ENCODE measurements at places on chromosomes 5 and 9. TPM values are rescaled to one million over a fixed set of nuclear protein-coding genes. Genes with fewer than 3 reads are reported as not detected.

PALM2AKAP2 gene
- 0.87 TPM for total RNA-seq

DNA sequence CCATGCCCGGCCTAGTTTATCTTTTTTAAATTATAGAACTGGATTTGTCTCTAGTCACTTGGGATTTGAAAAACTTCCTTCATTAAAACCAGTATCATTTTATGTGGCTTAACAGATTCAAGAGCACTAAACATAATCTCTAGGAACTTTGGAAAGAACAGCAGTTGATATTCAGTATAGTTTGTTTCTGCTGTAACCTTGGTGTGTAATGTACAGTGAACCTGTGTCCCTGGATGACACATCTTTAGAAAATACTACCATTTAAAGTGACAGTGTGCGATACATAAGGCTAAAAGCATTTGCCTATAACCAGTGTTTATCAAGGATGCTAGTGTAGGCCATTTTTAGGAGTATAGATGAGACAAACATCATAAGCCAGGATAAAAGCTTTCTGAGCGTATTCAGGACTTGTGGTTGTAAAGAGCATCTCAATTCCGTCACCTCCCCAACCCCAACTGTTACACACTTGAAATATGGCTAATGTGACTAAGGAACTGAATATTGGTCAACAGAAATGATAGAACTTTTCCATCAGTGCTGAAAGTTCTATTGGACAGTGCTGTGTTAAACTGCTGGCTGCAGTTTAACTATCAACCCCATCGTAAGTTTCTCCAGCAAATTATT, 4.4 kb downstream of the SNX18 start:
- no peak overlapping the region for H3K27ac ChIP-seq
- peak overlapping the region; percentile 98 for H3K4me3 ChIP-seq
- peaks cover 38% of the 10 kb centered on the region for H3K4me1 ChIP-seq
- H3K36me3 ChIP-seq = no peaks in the 10 kb centered on the region
- DNase-seq = no peak

DNA sequence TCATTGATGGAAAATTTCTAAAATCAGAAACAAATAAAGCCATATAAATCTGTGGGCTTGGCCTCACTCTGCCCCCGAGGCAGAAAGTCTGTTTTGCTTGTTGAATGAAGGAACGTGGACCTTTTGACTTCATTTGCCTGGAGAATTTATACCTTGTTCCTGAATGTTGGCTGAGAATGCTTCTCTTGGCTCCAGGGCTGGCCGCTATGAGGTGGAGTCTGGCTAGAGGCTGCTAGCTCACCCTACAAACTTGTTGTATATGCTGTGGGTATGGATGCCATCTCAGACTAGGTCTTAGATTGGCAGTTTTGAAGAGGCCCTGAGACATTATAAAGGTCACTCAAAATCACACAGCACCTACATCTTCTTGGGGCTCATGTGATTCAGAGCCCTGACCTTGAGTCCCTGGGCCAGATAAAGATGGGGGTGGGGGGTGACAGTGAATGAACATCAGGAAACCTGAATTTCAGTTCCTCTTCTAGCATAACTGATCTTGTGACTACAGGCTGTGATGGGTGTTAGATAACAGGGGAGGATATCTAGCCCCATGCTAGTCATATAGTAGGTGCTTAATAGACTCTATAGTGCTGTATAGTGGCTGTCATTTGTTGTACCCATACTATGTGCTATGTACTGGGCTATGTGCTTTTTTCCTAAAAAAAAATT, 2.8 kb downstream of the GM2A start:
- H3K4me1 ChIP-seq = peaks cover 12% of the 10 kb centered on the region
- DNase-seq = no peak
- H3K4me3 ChIP-seq = no peak overlapping the region

DNA sequence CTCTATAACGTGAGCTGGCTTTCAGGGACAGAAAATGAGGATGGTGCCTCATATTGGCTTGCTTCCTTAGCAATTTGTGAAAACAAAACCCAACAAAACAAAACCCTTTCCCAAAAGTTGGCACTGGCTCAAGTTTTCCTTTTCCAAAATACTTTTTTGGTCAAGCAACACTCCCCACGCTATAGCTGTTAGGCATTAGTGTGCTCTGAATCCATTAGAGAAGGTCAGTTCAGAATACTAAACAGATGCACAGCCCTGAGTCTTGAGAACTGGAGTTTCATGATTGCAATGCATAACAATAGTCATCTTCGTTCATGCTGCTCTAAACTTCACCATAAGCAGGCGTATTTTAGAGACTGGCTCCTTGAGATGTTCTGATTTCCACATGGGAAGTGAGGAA, 172.0 kb upstream of the KLF9 start:
- peaks cover 10% of the 10 kb centered on the region for H3K4me1 ChIP-seq
- peak overlapping the region; percentile 37 for H3K27ac ChIP-seq
- no peak overlapping the region for H3K4me3 ChIP-seq
- no peak for DNase-seq

DBH gene
- 0.06 TPM for total RNA-seq

GRCh38 chr9:109422641-109423040, 75.5 kb downstream of the PTPN3 start:
- H3K27me3 ChIP-seq = no peaks in the 10 kb centered on the region
- no peak overlapping the region for H3K4me3 ChIP-seq
- H3K4me1 ChIP-seq = no peaks in the 10 kb centered on the region
- no peak for DNase-seq

GRCh38 chr5:145479271-145479670, 355.9 kb downstream of the PRELID2 start:
- no peaks in the 10 kb centered on the region for H3K27me3 ChIP-seq
- H3K4me3 ChIP-seq = no peak overlapping the region
- no peaks in the 10 kb centered on the region for H3K36me3 ChIP-seq
- H3K4me1 ChIP-seq = no peaks in the 10 kb centered on the region

RPP25L gene
- 26.8 TPM for total RNA-seq

DNA sequence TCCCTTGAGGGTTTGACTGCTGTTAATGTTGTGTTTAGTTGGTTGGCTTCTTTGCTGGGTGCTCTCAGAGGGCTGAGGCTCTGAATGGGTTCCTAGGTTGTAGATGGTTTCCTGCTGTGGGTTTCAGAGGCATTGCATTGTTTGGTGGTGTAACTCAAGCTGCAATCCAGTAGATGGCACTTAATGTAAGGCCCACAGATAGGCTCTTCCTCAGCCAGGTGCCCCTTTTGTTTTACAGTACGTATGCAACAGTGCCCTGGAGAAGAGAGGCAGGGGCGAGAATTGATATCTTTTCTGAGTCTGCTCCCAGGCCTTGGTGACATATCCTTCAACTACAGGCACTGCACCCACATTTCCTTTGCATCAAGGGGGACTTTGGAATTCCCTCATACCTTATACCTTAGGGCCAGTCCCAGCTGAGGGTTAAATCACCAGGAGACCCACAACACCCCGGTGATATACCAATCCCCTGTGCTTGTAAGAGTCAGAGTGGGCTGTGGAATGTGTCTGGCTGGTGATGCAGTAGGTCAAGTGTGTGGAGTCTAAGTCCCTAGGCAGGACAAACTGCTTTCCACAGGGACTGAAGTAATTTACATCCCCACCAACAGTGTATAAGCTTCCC, 7.0 kb upstream of the UGT3A2 start:
- no peak overlapping the region for H3K4me3 ChIP-seq
- H3K4me1 ChIP-seq = no peaks in the 10 kb centered on the region
- H3K27me3 ChIP-seq = no peaks in the 10 kb centered on the region
- no peak overlapping the region for H3K27ac ChIP-seq
- no peaks in the 10 kb centered on the region for H3K36me3 ChIP-seq
- DNase-seq = no peak

GRCh38 chr9:22244139-22245011, 202.2 kb upstream of the DMRTA1 start:
- no peaks in the 10 kb centered on the region for H3K36me3 ChIP-seq
- DNase-seq = peak; percentile 21
- no peaks in the 10 kb centered on the region for H3K27me3 ChIP-seq
- no peak overlapping the region for H3K4me3 ChIP-seq
- no peaks in the 10 kb centered on the region for H3K4me1 ChIP-seq
- no peak overlapping the region for H3K27ac ChIP-seq

GRCh38 chr9:14779566-14780022, 57.1 kb upstream of the CER1 start:
- no peaks in the 10 kb centered on the region for H3K27me3 ChIP-seq
- no peaks in the 10 kb centered on the region for H3K4me1 ChIP-seq
- H3K4me3 ChIP-seq = no peak overlapping the region
- H3K27ac ChIP-seq = no peak overlapping the region
- H3K36me3 ChIP-seq = no peaks in the 10 kb centered on the region

GRCh38 chr5:69416180-69416579, 1.3 kb downstream of the MARVELD2 start:
- no peak overlapping the region for H3K27ac ChIP-seq
- no peaks in the 10 kb centered on the region for H3K27me3 ChIP-seq
- no peaks in the 10 kb centered on the region for H3K36me3 ChIP-seq
- H3K4me1 ChIP-seq = no peaks in the 10 kb centered on the region

IL13 gene
- 17.3 TPM for total RNA-seq

GRCh38 chr5:72752909-72753308, 63.6 kb upstream of the TNPO1 start:
- H3K36me3 ChIP-seq = no peaks in the 10 kb centered on the region
- no peak for DNase-seq
- H3K27ac ChIP-seq = no peak overlapping the region

GRCh38 chr5:4511996-4512656, 628.0 kb upstream of the ADAMTS16 start:
- no peak overlapping the region for H3K27ac ChIP-seq
- peak overlapping the region; percentile 18 for H3K4me3 ChIP-seq
- no peaks in the 10 kb centered on the region for H3K36me3 ChIP-seq
- no peaks in the 10 kb centered on the region for H3K27me3 ChIP-seq

HAND1 gene
- total RNA-seq = not detected

GRCh38 chr5:55498457-55498856, 36.3 kb downstream of the PLPP1 start:
- no peaks in the 10 kb centered on the region for H3K27me3 ChIP-seq
- H3K27ac ChIP-seq = no peak overlapping the region
- H3K36me3 ChIP-seq = no peaks in the 10 kb centered on the region
- H3K4me1 ChIP-seq = no peaks in the 10 kb centered on the region
- no peak overlapping the region for H3K4me3 ChIP-seq

- H3K27ac ChIP-seq = peak overlapping the region; percentile 95
- H3K4me1 ChIP-seq = peaks cover 26% of the 10 kb centered on the region
- no peaks in the 10 kb centered on the region for H3K27me3 ChIP-seq
- H3K4me3 ChIP-seq = peak overlapping the region; percentile 73
- DNase-seq = peak; percentile 33
Observed at GRCh38 chr9:111037356-111037707, 938 bp downstream of the LPAR1 start.

SYNPO gene
- total RNA-seq = 53.2 TPM

DNA sequence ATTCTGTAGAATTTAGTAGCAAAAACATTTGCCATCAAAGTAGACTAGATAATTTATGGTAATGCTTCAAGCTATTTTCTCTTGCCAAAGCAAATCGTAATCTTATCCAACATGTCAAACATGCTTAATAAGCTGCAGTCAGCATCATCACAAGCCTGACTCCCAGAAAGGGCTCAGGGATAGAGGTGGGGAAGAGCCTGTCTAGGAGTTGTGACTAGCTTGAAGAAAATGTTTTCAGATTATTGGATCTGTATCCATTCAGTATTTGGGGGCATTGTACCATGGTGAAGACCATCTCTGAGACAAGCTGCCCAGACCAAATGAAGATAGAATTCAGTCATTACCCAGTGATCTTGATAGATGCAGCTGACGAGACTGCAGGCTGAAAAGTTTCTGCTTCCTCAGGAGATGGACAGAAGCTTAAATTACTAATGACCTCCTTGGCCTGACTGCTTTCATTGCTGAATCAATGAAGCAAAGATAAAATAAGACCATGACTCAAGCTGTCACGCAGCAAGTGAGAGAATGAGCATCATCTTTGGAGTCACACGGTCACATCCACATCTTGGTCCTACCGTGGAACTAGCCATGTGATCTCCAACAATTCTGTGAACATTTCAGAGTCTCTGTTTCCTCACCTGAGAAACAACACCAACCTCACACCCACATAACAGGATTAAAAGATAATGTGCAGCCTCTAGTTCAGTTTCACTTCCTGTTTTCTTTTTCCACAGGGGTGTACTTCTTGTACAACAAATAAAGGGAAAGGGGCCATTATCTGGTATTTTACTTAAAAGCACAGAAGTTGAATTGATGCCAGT, 9.4 kb downstream of the ERAP2 start:
- no peak for DNase-seq
- H3K4me1 ChIP-seq = no peaks in the 10 kb centered on the region
- H3K27me3 ChIP-seq = no peaks in the 10 kb centered on the region
- H3K36me3 ChIP-seq = no peaks in the 10 kb centered on the region
- no peak overlapping the region for H3K27ac ChIP-seq
- no peak overlapping the region for H3K4me3 ChIP-seq

CCDC171 gene
- 30.2 TPM for total RNA-seq

- H3K4me1 ChIP-seq = peaks cover 20% of the 10 kb centered on the region
- H3K36me3 ChIP-seq = no peaks in the 10 kb centered on the region
- no peak overlapping the region for H3K4me3 ChIP-seq
- DNase-seq = no peak
Observed at GRCh38 chr9:32554107-32554506, 1.7 kb upstream of the TOPORS start.

ADRA1B gene
- 1.2 TPM for total RNA-seq

SMAD5 gene
- 29.1 TPM for total RNA-seq

- H3K27me3 ChIP-seq = no peaks in the 10 kb centered on the region
- no peak for DNase-seq
- no peak overlapping the region for H3K4me3 ChIP-seq
- no peak overlapping the region for H3K27ac ChIP-seq
Observed at GRCh38 chr5:87746891-87747377, 334.2 kb upstream of the CCNH start.

- H3K27ac ChIP-seq = no peak overlapping the region
- no peaks in the 10 kb centered on the region for H3K27me3 ChIP-seq
- DNase-seq = peak; percentile 18
- H3K36me3 ChIP-seq = no peaks in the 10 kb centered on the region
- no peak overlapping the region for H3K4me3 ChIP-seq
Observed at GRCh38 chr5:149240354-149240998, 31.2 kb upstream of the AFAP1L1 start.

WDR38 gene
- 3.2 TPM for total RNA-seq

PCDHA5 gene
- 1.7 TPM for total RNA-seq

DNA sequence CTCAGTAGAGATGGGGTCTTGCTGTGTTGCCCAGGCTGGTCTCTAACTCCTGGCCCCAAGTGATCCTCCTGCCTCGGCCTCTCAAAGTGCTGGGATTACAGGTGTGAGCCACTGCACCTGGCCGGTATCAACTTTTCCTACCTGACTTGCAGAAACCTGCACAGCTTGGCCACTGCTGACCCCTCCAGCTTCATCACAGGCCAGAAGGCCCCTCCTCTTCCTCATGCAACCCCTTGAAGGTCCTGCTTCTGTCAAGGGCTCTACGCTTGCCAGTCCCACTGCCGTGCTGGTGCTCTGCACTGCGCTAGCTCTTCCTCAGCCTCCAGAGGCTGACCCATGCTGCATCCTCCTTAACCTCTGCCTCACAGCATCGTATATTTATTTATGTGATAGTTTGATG, 32.5 kb upstream of the RNU6ATAC start:
- no peaks in the 10 kb centered on the region for H3K27me3 ChIP-seq
- H3K27ac ChIP-seq = no peak overlapping the region
- H3K36me3 ChIP-seq = no peaks in the 10 kb centered on the region
- H3K4me3 ChIP-seq = no peak overlapping the region
- no peaks in the 10 kb centered on the region for H3K4me1 ChIP-seq
- DNase-seq = no peak

GRCh38 chr5:146461319-146461718, 14.2 kb downstream of the TCERG1 start:
- H3K27me3 ChIP-seq = no peaks in the 10 kb centered on the region
- no peak overlapping the region for H3K4me3 ChIP-seq
- DNase-seq = no peak
- H3K36me3 ChIP-seq = no peaks in the 10 kb centered on the region
- H3K4me1 ChIP-seq = no peaks in the 10 kb centered on the region

GRCh38 chr5:164672931-164673694, 1167.7 kb downstream of the MAT2B start:
- no peaks in the 10 kb centered on the region for H3K4me1 ChIP-seq
- no peak for DNase-seq
